AG10803 (cell line): ENCODE measurements at places on chromosomes 11 and 22.

DNA sequence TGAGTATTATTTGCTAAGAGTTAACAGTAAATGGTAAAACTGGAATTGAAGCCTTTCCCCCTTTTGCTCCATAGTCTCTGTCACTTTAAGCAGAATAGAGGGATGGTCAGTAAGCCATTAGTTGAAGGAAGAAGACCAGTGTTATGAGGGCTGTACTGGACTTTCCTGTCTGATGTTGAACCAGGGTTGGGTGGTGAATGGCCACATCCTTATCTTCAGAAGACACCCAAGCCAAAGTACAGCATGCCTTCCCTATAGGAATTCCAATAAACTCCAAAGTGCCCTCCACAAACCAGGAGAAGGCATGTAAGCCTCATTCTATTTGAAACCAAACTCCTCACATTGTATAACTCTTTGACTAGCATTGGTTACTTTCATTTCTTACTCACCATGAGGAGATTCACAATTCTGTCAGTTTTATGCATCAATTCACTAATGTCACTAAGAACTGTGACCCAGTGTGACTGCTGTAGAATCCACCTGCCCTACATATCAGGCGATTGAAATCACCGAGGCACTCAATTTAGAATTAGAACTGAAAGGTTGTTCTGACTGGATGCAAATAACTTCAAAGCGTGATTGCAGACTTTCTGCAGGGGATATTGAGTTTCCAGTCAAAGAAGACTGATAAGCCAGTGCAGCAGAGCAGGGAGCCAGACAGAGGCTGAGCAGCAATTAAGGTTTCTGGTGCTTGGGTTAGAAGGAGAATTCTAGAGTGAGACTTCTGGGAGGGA lies 107.1 kb upstream of the DDI1 start:
- no peak for DNase-seq

- no peak for DNase-seq
Measured at GRCh38 chr22:24165673-24166072, 15.6 kb upstream of the SUSD2 start.

- DNase-seq: no peak
Measured at GRCh38 chr11:33291004-33291777, 34.0 kb downstream of the HIPK3 start.

- DNase-seq: no peak
Measured at GRCh38 chr22:46533070-46533833, 4.2 kb downstream of the CELSR1 start.

DNA sequence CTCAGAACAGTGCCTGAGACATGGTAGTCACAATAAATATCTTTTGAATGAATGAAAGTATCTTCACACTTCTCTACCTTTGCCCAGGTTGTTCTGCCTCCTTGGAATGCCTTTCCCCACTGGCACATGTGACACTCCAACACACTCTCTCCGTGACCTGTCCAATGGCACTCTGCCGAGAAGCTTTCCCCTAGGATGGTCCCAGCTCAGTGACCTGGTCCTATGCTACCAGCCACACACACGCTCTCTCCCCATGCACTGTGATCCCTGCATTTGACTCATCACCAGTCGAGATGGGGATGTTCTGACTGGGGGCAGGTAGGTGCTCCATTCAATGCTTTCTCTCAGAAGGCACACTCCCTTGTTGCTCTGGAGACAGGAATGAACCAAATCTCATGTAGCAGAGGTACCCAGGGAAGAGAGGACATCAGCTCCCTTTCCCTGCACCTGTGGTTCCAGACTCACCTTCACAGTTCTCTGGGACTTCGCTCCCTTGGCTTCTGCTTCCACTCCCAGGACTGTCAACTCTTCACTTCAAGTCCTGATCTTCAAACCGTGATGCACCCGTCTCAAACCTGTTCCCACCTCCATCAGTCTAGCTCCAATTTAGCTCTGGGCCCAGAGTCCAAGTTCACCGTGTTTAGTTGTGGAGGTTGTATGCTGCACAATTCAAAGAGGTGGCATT lies 30.7 kb upstream of the LMO1 start:
- DNase-seq: no peak
